ENCODE measurements at places on chromosomes 3 and 15.

DNA sequence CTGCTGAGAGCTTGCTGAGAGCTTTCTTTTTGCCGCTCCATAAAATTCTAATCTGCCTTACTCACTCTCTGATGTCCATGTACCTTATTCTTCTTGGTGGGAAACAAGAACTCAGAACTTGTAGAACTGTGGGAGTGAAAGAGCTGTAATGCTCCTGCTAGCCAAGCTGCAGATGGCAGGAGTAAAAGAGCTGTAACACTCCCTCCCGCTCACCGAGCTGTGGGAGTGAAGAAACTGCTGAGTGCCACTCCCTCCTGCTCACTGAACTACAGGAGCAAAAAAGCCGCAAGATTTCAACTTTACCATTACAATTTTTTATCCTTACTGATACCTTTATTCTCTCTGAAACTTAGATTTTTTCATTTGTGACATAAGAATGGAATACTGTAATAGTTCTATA, 199.1 kb downstream of the SI start:
- DNase-seq, result no peak

DNA sequence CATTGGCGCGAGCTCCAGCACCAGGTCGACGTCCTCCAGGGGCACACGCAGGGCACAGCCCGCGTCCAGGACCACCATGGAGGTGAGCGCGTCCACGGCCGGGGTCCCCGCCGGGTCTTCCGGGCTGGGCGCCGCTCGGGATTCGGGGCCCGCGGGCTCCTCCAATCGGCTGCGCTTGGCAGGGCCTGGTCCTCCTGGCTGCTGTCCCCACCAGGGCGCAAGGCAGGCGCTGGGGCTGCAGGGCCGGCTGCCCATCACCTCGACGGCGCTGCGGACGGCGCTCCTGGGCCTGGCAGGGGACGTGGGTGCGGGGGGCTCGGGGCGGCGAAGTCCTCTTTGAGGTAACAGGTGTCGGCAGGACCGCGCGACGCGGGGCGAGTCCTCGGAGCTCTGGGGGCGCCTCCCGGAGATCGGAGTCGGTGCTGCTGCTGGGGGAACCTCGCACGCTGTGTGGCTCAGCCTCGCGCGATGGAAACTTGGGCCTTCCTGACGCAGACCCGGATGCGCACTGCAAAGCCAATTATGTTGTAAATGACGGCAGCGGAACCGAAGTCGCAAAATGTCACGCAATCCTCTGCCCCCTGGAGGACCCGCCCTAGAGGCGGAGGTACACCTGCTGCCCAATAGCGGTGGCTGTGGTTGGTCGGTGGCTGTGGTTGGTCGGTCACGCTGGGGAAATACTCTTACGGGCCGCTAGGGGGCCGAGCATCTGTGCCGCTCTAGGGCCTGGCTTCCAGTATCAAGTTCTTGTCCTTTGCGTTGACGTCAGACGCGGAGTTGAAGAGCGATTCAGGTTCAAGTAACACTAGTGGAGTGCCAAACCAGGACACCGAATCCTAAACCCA, at the start of gene PRR23C:
Gene PRR23C (minus strand): TSS at position 527 of the 845 bp plus-strand sequence. CDS start 272 bp downstream, at position 255.
- DNase-seq, result no peak

GRCh38 chr3:107496855-107497254, 25.9 kb upstream of the BBX start:
- no peak for DNase-seq

DNA sequence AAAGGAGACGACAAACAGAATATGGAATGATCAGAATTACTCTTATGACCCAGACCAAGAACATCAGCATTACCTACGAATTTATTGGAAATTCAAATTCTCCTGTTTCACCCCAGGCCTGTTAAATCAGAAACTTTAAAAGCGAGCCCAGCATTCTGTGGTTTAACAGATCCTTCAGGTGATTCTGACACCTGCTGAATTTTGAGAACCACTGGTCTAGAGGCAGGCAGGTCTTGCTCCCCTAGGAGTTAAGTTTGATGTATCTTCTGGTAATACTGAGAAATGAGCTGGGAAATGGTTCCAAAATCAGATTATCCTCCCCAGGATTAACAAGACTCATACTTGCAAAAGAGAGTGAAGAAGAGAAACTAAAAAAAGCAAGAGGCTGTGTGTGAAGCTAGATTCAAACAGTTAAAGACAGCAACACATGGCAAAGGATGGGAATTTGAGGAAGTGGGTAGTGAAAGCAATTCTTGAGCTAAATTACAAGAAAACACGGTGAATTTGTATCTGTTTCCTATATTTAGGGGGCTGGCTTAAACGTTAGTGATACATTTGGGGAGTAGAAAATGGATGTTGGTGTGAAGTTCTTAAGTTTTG, 66.0 kb downstream of the FLNB start:
- no peak for DNase-seq

GRCh38 chr3:32780735-32781210, 37.0 kb upstream of the TRIM71 start:
- DNase-seq, result no peak

GRCh38 chr3:108035751-108036150, 55.1 kb downstream of the CD47 start:
- no peak for DNase-seq

GRCh38 chr3:141057436-141057835, 6.3 kb downstream of the SPSB4 start:
- no peak for DNase-seq

GRCh38 chr3:58032186-58032585, 24.0 kb downstream of the FLNB start:
- no peak for DNase-seq

GRCh38 chr3:164479406-164479805, 598.9 kb downstream of the SI start:
- no peak for DNase-seq

DNA sequence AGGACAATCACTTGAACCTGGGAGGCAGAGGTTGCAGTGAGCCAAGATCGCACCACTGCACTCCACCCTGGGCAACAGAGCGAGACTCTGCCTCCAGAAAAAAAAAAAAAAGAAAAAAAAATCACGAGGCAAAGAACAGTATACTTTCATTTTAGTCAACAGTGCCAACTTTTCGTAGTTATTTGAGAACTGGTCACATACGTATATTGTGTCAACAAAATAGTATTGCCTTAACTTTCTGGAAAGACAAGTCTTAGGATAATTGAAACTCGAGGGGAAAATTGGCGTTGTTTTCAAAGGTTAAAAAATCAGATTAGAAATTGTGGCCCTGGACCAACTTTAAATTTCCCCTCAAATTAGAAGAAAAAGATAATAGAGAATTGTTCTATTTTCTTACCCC, 13.8 kb downstream of the GMPS start:
- DNase-seq, result no peak

DNA sequence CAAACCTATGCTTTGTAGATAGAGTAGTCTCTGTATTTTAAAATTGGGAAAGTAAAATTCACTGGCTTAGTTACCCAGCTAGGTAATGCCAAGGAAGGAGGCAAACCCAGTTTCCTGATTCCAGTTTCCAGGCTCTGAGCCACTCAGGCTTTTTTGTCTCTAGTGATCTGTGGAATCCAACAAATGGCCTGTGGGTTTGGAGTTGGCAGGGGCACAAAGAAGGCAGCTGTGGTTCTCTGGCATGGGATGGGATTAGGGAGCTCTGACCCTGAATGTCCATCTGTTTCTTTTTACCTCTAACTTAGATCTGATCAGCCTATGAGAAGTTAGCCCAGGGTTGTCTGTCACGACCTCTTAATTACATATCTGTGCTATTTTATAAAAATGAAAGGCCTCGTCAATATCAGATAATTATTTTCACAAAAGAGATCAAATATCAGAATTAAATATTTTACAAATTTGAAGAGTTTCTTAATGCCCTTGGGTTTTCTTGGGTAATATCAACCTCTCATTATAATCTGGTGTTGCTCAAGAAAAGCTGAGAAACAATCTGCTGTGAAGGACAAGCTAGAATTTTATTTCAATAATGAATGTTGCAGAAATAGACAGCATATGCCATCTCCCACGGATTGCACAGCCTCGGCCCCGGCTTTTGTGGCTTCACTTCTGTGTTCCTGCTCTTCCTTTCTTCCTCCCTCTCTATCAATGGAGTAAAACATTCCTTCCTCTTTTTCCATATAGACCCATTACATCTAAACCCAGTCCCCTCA, 63.7 kb upstream of the DAZL start:
- no peak for DNase-seq

DNA sequence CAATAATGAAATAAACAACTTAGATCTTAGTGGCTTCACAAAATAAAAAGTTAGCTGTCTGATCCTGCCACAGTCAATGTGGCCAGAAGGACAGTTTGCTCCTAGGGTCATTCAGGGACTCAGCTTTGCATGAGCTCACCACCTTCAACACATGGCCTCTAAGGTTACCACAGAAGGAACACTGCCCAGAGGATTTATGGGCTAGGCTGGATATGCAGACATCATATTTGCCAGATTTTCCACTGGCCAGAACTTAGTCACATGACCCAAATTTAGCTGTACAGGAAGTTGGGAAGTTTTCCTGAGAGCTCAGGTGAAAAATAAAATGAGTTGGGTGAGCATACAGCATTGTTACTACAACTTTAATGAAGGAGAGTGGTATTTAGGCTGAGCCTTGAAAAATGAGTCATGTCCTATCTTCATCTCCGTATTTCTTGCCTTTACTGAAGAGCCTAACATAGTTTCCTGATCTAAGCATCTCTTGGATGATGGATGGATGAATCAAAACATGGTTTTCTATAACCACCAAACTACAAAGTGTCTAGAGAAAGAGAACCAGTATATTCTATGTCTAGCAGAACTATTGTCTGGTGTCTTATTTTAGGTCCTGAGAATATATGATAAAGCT, 54.9 kb upstream of the TMEM108 start:
- no peak for DNase-seq

- DNase-seq, result no peak
Observed at GRCh38 chr3:11717301-11717700, 73.6 kb upstream of the VGLL4 start.

DNA sequence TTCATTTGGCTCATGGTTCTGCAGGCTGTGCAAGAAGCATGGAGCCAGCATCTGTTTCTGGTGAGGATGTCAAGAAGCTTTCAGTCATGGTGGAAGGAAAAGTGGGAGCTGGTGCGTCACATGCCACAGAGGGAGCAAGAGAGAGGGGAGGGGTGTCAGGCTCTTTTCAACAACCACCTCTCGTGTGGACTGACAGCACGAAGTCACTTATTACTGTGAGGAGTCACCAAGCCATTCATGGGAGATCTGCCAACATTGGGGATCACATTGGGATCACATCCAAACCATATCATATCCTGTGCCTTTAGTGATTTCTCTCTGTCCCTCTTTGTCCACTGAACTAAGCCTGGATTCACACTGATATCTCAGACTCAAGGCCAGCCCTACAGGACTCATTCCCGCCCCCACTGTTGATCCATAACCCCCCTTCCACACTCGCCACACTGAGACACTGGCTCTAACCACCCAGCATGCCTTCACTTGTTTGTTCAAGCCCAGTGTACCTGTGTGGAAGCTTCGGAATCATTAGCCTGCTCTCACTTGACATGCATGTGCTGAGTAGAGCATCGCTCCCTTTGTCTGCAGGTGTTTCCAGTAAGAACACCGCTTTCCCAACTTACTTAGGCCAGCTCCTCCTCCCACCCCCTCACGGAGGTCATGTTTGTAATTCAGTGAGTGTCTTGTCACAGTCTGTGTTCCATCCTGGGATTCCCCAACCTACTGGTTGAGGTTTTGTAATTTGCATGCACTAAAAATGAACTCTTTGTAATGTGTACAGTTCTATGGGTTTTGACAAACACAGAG, 132.2 kb downstream of the KLF13 start:
- DNase-seq, result no peak

DNA sequence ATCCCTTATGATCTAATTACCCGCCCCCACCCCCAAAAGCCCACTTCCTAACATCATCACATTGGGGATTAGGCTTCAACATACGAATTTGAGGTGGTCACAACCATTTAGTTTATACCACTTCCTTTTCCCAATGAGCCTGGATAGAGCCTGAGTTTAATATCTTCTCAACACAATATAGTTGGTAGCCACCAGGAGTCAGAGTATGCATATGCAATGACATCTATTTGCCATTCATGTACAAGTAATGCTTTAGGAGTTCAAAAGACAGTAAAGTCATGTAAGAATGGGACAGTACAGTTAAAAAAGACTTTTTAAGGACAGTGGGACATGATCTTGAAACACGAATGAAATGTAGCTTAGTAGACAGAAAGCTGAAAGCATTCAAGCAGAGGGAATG, 172.4 kb downstream of the DCLK3 start:
- DNase-seq, result no peak

Data from activated T-helper 1 cell treated with Interleukin-2 at 50 U/mL for 16 hours (primary cell).